ENCODE measurements at places on chromosomes 5 and 9.

- no peak for DNase-seq
Observed at GRCh38 chr5:138640646-138641254, 65.5 kb upstream of the HSPA9 start.

DNA sequence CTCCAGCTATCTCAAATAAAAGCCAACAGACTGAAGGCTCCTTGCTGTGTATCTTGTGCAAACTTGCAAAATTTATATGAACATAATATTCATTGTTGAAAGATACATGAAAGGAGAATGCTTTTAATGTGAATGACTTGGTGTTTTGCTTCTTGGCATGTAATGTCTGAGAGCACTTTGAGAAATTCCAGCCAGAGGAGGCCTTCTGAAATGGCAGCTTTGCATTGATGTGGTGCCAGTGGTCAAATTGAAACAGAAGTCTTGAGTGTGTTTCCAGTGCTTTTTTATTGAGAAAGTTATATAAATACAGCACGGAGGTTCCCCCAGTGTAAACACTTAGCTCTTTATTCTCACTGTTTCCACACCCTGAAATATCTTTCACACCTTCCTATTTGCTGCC is 182.1 kb downstream of the ADCY2 start:
- no peak for DNase-seq

DNA sequence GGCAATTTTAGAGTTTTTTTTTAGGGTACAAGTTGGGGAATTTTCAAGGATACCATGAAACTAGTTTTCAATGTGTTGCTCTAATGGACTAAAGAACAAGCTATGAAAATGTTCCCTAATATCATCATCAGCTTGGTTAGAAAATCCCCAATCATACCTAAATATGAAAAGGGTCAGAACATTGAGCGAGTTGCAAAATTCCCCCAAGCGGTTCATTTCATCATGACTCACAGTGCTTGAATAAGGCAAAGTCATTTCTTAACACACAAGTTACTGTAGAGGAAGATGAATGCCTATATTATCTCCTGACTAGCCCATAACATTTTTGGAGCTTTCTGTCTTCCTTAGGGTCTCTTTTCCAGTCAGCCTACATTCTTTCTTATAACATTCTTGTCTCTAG is 62.7 kb downstream of the ST8SIA4 start:
- DNase-seq, result peak; percentile 55

DNA sequence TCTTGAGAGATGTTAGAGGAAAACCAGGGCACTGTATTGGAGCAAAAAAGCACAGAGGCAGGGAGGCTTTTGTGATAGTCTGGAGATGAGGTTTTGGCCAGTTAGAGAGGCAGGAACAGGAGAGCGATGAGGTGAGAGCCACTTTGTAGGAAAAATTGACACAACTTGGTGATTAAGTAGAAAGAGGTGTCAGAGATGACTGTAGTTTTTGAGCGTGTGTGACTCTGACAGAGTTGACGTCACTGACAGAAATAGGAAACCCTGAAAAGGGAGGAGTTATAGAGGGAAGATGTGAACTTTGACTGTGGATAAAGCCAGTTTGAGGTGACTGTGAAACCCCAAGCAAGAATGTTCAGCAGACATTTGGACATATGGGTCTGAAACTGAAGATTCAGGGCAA is 15.7 kb downstream of the NFX1 start:
- no peak for DNase-seq

DNA sequence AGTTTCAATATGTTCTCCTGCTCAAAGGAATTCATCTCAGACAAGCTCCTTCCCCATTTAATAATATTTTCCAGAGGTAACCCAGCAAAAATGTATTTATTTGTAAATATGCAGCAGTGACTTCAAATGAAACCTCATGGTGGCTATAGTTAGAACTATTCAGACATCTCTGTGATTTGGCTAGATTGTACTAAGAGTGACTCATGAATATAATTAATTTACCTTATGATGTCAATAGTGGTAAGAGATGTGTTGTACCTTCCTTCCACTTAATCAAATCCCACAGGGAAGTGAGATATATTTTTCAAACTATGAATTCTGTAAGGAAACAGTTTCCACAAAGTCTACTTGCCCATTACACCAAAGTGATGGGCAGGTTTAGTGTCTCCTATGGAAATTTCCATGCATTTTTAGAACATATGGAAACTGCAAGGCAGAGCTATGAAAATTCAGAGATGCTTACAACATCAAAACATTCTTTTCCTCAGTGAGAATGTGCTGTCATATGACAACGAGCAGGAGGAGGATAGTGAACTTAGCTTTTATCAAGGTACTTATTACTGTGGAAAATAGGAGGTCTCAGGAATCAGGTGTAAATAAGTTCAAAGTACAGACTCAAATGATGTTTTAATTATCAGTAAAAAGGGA is 34.0 kb upstream of the SPDL1 start:
- no peak for DNase-seq
